Erythroblast (primary cell): ENCODE measurements at places on chromosomes 12 and 14.
A peak's percentile ranks its signal among the peaks of the same experiment; 100 is the strongest.

- DNase-seq: no peak
These were observed 3.0 kb upstream of the FOXN3 start for GRCh38 chr14:89419973-89420482.

GRCh38 chr14:64110802-64111201, 183.4 kb downstream of the ESR2 start:
- DNase-seq: no peak

DNA sequence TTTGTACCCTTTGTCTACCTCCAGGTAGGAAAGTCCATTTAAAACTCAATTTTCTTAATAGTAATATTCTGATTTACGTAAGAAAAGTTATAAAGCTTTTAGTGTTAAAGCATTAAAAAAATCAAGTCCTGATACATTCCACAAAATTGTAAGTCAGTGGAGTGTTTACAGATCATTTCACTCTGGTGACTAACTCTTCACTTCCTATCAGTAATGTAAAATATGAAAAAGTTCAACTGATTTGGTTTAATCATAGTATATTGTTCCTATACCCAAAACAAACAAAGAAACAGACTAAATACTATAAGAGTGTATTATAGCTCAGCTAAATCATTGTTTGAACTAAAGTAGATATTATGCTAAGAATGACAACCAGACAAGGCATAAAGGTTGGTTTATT, 85.9 kb downstream of the VEZT start:
- DNase-seq: no peak

GRCh38 chr12:51694146-51694545, 103.1 kb downstream of the SCN8A start:
- DNase-seq: no peak

DNA sequence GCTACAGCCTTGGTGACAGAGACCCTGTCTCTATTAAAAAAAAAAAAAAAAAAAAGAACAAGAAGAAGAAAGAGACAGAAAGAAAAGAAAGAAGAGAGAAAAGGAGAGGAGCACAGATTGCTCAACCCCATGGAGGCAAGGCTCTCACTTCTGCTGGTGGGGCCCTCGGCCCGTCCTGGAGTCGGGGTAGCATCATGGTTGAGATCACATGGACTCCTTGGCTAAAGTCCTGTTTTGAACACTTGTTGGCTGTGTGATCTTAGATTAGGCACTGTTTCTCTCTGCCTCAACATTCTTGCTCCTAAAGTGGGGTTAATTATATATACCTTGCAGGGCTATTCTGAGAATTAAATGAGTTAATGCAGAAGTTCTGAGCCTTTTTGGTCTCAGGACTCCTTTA, 207.7 kb downstream of the CACNA1C start:
- DNase-seq: no peak

DNA sequence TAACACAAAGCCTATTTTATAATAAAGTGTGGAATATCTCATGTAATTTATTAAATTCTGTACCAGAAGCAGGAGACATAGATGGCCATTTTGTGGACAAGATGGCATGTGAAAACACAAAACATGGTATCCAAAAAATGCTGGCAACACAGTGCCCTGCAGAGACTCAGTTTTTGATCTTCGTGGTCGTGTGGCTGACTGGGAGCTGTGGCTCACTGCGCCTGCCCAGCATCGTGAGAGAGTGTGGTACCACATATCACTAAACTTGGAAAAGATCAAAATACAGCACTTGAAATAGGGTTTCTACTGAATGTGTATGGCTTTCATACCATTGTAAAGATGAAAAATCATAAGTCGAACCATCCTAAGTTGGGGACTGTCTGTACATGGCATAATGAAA, 43.0 kb upstream of the MANSC4 start:
- DNase-seq: no peak

GRCh38 chr12:86914721-86915120, 658.5 kb upstream of the MGAT4C start:
- DNase-seq: peak; percentile 37

DNA sequence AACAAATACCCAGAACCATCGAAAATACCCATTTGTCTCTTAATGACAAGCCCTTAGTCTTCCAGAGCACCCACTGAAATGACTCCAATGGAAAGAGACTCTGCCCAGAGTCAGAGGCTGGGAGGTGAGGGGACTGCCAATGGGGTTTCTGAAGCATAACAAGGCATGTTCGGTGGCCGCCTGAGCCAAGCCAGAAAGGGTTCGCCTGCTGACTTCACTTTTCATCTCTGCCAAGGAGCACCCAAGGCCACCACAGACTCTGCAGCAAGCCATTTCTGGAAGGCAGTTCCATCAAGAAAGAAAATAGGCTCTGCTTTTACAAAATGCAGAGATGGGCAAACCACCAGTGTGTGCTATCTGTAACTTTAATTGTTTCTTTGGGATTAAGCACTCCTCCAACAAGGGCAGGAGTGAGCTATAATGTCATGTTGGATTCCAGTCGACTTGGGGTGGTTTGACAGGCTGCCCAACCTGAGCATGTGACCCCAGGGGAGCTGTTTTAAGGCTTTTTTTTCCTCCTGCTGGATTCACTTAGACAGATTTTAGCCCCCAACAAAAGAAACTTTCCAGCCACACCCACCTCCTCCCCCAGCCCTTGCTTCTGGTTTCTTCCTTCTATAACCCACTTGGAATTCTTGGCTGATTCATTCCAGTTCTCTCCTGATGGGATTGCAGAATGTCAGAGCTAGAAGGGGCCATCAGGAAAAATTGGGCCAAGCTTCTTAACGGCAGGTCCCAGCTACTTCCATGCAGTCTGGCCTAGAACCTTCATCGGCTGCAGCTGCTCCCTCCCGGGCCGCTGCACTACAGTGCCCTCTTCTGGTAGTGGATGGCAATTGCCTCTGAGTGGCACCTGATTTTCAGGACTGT, 24.1 kb downstream of the CKAP4 start:
- peak; percentile 73 for DNase-seq

- no peak for DNase-seq
These were observed 106.1 kb downstream of the C12orf75 start for GRCh38 chr12:105436636-105437035.

- DNase-seq: no peak
These were observed 24.7 kb upstream of the NPFF start for GRCh38 chr12:53532021-53532420.

DNA sequence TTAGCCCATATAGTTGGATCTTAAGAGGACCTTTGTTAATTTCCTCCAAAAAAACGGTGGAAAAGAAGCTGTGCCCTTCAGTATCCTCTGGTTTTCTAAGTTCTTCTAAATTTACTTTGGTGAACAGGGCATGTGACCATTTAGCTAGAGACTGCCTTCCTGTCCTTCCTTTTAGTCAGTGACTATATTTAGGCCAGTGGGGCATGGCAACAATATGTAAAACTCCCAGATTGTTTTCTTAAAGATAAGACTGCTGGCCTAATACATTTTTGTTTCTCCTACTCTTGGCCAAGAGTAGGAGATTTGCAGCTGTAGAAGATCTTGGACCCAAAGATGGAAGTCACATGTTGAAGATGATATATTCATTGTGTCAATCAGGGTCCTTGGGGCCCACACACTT, 325.1 kb upstream of the DCN start:
- DNase-seq: no peak

- no peak for DNase-seq
These were observed 9.9 kb upstream of the VPS33A start for GRCh38 chr12:122276242-122276641.
